Natural killer cell treated with Interleukin-12 subunit alpha and Interleukin-12 subunit beta and Interleukin-15 and Interleukin-18, amount 100 ng/mL, for 72 hours (primary cell): ENCODE measurements at places on chromosomes 6 and 20. TPM values are rescaled to one million over a fixed set of nuclear protein-coding genes. Genes with fewer than 3 reads are reported as not detected.

DNA sequence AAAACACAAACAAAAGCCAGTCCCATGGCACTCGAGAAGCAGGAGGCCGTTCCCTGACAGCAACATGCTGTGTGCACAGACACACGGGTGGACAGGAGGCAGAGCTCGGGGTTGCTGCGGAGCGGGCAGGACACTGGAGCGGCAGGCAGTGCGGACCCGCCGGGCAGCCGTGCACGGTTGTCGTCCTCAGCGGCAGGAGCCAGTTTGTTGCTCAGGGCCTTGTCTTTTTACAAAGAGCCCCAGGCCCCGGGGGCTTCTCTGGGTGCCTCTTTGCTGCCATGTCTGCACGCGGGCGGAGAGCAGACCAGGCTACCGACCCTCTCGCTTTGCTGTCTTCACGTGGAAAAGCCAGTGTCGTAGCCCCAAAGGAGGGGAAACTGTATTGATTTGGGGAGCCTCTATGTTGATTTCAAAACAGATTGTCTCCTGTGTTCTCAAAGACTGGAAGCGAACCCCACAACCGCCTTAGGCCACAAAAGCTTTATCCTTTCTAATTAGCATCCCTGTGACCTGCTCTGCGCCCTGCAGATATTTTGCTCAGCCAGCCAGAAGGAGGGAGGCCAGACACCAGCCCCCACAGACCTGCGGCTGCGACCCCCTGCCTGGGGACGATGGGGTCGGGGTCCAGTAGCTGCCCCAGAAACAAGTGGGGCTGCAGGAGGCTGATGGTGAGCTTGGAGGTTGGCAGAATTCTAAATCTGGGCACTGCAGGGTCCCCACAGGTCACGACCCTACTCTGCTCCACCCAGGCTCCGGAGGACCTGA, 50.2 kb downstream of the ERMARD start:
- H3K4me3 ChIP-seq, result no peak overlapping the region
- H3K36me3 ChIP-seq, result no peaks in the 10 kb centered on the region
- H3K27me3 ChIP-seq, result peaks cover 60% of the 10 kb centered on the region
- H3K27ac ChIP-seq, result no peak overlapping the region

The HLA-DQA1 gene
- total RNA-seq, result 7.8 TPM

- peak overlapping the region; percentile 92 for H3K27ac ChIP-seq
- H3K4me3 ChIP-seq, result peak overlapping the region; percentile 91
- H3K27me3 ChIP-seq, result no peaks in the 10 kb centered on the region
- no peaks in the 10 kb centered on the region for H3K36me3 ChIP-seq
- DNase-seq, result no peak
Measured at GRCh38 chr20:50152394-50153152, 950 bp downstream of the PEDS1 start.

DNA sequence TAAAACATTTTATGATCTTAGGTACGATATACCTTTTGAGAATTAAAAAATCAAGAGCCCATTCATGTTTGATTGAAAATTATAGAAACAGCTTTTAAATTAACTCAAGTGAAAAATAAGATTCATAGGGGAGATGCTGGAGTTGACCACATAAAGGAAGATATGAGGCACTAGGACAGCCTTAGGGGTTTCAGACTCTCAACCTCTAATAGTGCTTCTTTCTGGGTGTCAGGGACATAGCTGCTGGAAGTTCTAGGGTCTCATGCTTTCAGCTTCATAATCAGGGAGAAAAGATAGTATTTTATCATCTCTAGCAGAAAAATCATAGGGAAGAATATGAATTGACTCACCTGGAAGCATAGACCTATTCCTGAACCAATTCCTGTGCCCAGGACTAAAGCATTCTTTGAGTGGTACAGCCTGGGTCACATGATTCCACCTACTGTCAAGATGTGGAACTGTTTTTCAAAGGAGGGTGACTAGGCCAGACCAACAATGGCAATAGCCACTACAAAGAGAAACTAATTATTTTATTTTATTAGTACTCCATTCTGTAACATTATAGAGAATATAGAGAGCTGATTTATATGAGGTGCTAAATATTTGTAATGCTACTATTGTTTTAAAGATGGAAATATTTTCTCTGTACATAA, 27.8 kb upstream of the CENPW start:
- no peaks in the 10 kb centered on the region for H3K4me1 ChIP-seq
- peaks cover 3% of the 10 kb centered on the region for H3K27me3 ChIP-seq
- no peak overlapping the region for H3K4me3 ChIP-seq
- DNase-seq, result no peak

DNA sequence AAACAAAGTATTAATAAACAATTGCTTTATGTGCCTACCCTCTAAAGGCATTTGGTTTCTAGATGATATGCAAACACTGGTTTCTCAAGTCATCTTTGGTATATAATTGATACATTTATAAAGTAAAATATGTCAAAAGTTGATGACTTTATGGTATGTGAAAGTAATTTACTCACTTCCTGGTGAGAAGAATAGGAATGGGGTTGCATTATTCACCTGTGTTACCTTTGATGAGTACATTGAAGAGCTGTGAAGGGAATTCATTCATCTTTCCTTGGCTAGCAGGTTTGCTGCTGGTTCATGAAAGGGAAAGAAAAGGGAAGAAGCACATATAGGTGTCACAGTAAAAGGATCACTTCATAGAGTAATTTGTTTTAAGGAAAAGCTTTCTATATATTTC, 20.4 kb downstream of the RNF217 start:
- no peak overlapping the region for H3K27ac ChIP-seq
- peaks cover 5% of the 10 kb centered on the region for H3K4me1 ChIP-seq
- H3K36me3 ChIP-seq, result no peaks in the 10 kb centered on the region
- H3K27me3 ChIP-seq, result no peaks in the 10 kb centered on the region
- H3K4me3 ChIP-seq, result no peak overlapping the region
- DNase-seq, result no peak

DNA sequence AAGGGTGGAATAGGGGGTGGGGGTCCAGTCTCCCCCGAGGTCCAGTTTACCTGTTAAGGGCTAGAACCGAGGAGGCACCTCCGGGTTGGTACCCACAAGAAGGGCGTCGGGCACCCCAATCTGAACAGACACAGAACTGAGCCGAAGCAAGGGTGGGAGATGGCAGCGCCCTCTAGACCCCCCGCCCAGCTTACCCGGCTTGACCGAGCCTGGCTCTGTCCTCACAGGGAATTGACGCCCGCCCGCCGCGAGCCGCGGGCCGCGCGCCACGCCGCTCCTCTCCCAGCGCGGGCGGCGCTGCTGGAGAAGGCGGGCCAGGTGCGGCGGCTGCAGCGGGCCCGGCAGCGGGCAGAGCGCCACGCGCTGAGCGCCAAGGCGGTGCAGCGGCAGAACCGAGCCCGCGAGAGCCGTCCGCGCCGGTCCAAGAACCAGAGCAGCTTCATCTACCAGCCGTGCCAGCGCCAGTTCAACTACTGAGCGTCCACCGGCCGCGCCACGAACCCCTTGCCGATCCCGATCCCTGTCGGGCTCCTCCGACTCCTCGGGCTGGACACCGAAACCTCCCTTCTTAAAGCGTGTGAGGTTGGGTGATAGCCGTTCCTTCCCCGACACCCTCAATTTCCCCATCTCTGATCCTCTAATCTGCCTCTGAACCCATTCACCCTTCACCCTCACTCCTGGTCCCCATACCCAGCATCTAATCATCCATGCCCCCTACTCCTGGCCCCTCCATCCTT, 5.9 kb downstream of the TP53INP2 start:
- H3K36me3 ChIP-seq, result peaks cover 8% of the 10 kb centered on the region
- H3K4me1 ChIP-seq, result peaks cover 27% of the 10 kb centered on the region
- peak overlapping the region; percentile 73 for H3K27ac ChIP-seq
- peak overlapping the region; percentile 91 for H3K4me3 ChIP-seq
- no peaks in the 10 kb centered on the region for H3K27me3 ChIP-seq

DNA sequence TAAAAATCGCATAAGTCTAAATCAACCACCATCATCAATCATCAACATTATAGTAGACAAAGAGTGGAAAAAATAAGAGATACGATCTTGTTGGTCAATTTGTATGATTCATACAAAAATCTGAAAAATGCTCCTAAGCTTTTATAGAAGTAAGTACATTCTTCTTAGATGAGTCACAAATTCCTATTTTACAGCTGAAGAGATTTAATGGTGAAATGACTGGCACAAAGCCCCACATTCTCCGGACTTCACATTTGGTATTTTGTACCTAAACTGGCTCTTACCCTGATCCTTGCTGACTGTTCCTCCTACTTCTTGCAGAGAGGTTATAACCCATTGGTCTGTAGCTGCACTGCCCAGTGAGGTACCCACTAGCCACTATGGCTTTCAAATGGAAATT, 29.9 kb upstream of the PREP start:
- H3K27ac ChIP-seq, result no peak overlapping the region
- DNase-seq, result no peak
- no peaks in the 10 kb centered on the region for H3K36me3 ChIP-seq
- no peaks in the 10 kb centered on the region for H3K4me1 ChIP-seq

DNA sequence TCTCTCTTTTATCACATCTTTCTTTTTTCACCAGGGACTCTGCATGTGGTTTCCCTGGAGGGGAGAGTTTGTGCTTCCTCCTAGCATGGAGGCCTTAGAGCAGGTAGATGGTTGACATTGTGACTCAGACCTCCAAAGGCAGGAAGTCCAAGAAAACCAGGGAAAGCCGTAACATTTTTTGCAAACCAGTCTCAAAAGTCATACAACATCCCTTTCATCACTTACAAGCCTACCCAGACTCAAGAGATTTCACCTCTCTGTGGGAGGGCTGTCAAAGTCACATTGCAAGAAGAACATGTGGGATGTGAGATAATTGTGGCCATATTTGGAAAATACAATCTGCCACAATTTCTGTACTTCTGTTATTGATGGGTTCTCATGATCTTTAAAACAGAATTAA, 46.2 kb downstream of the SNRNP48 start:
- peaks cover 20% of the 10 kb centered on the region for H3K27me3 ChIP-seq
- H3K4me1 ChIP-seq, result no peaks in the 10 kb centered on the region
- H3K27ac ChIP-seq, result no peak overlapping the region
- no peaks in the 10 kb centered on the region for H3K36me3 ChIP-seq
- DNase-seq, result no peak
